ENCODE measurements at places on chromosomes 4 and X.
A peak's percentile ranks its signal among the peaks of the same experiment; 100 is the strongest.

- no peak for DNase-seq
Observed at GRCh38 chr4:26075583-26075982, 161.6 kb downstream of the SMIM20 start.

DNA sequence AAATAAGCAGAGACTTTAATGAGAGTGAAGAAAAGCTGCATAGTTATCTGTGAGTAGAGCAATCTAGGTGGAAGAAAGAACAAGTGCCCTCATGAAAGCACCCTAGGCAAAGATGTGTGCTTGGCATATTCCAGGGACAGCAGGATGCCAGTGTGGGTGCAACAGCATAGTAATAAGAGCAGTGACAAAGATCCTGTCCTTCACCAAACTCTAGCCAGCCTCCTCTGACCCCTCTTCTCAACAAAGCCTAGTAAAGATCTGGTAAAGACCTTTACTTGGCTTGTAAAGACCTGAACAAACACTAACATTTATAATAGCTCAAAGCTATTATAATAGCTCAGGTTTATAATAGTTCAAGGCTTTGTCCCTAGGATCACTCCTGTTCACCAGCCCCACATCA is 735.4 kb downstream of the PCDH7 start:
- no peak for DNase-seq

GRCh38 chr4:141107927-141108326 is 25.3 kb downstream of the RNF150 start:
- no peak for DNase-seq

- no peak for DNase-seq
Observed at GRCh38 chr4:173735049-173735448, 205.0 kb upstream of the HAND2 start.

DNA sequence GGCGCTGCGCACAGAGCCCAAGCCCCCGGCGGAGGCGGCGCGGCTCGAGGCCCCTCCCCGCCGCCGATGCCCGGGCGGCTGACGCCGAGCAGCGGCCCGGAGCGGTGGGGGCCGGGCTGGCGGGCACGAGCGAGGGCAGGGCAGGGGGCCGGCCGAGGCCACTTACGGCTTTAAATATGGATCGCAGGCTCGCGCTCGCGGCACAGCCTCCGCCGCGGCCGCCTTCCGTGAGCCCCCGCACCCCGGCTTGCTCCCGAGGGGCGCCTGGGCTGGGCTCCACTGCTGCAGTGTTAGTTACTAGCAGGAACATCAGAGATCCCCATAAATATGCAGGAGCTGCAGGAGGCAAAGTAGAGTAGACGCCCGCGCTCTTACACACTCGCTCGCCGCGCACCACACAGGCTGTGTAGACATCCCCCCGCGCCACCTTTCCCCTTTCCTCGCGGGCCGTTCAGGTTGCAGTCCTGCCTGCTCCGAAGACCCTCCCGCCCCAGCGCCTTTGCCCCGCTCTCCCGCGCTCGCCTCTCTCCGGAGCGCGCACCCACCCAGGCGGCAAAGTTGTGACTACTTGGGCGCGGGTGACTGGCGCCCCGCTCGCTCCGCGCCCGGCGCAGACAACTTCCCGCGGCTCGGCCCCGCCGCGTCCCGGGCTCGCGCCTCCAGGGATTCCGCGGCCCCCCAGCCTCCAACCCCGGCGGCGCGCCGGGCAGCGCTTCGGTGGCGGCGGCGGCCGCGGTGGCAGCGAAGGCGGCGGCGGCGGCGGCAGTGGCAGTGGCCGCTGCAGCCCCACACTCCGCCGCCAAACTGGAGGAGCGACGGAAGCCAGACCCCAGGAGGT is 152.0 kb upstream of the SLC4A4 start:
- peak; percentile 29 for DNase-seq
